ENCODE measurements at places on chromosomes 6 and 20.

DNA sequence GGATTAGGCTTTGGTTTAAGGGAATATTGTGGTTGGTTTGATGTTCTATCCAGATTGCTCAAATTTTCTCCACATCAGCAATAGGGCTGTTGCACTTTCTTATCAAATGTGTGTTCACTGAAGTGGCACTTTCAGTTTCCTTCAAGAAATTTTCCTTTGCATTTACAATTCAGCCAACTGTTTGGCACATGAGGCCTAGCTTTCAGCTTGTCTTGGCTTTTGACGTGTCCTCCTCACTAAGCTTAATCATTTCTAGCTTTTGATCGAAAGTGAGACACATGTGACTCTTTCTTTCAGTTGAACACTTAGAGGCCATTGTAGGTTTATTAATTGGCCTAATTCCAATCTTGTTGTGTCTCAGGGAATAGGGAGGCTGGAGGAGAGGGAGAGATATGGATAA is 104.8 kb downstream of the FLRT3 start:
- DNase-seq: no peak

DNA sequence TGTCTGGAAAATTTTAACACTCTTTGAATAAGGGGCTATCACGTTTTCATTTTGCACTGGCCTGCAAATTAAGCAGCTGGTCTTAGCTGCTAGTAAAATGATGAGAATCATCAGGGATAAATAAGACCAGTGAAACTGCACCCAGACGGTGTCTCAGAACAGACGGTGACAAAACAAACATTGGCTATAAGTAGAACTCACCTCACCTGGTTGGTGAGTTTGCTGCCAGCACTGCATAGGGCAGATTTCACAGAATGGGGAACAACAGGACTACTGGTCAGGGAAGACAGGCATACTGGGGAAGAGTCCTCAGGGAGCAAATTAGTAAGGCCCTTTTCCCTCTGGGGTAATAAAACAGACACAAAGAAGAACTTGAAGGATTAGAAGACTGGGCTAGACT is 175.9 kb upstream of the CITED2 start:
- DNase-seq: no peak

DNA sequence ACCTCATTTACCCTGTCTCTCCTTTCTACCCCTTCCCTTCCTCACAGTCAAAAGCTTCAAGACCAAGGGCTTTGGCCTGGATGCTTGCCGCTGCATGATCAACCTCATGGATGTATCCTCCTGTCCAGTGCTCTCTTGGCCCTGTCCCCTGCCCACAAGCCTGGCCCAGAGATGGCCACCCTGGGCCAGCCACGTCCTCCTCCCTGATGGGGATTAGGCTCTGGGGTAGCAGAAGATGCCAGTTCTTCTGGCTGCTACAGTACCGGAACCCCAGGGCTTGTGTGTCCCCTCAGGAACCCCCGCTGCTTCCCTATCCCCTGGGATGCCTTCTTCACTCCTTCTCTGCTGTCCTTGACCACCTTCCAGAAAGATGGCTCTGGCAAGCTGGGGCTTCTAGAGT is 22.3 kb downstream of the CAPN11 start:
- no peak for DNase-seq

DNA sequence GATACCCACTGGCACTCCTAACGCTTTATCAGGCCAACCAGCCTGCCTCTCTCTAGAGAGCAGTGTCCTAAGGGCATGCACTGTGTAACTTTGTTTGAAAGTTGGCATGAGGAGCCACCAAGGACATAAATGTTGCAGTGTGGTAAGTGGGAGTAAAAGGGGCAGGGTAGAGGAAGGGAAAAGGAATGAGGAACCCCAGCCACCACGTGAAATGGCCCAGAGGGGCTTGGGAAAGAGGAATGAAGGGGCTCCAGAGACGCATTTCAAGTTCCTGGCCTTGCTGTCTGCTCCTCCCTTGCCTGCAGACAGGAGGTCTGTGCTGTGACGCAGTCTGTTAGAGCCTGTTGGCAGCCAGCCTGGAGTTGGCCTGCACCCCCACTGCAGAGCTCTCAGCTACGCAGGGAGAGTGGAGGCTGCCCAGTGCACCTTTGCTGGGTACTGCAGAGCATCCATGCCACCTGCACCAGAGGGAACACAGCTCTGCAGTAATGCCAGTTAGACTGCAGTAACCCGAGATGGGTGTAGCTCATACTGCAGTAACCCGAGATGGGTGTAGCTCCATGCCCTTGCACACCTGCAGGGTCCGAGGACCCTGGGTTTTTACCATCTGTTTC is 86.8 kb upstream of the SNAP25 start:
- DNase-seq: peak; percentile 75

- DNase-seq: no peak
These were observed 9.2 kb downstream of the CPNE5 start for GRCh38 chr6:36829919-36830544.

DNA sequence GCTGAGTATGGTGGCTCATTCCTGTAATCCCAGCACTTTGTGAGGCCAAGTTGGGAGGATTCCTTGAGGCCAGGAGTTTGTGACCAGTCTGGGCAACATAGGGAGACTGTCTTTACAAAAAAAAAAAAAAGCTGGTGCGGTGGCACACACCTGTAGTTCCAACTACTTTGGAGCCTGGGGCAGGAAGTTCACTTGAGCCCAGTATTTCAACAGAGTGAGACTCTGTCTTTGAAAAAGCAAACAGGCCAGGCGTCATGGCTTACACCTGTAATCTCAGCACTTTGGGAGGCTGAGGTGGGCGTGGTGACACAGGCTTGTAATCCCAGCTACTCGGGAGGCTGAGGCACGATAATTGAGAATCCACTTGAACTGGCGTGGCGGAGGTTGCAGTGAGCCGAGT is 28.7 kb downstream of the MYBL2 start:
- no peak for DNase-seq

DNA sequence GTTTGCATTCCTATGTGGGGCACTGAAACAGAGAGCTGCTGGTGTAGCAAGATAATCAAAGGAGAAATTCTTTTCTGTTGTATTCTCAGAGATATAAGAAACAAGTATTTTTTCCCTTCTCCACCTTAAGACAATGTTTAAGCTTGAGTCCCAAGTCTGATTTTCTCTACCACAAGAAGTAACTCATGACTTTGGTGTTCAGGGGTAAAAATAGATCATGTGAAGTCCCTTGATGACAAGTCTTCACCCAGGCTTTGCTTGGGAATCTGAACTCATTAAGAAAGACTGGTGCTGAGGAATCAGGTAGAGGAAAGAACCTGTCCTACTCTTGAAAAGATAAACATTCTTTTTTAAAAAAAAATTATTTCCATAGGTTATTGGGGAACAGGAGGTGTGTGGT is 205.6 kb downstream of the ALDH8A1 start:
- peak; percentile 36 for DNase-seq

GRCh38 chr6:78688668-78689067 is 178.7 kb upstream of the IRAK1BP1 start:
- no peak for DNase-seq

DNA sequence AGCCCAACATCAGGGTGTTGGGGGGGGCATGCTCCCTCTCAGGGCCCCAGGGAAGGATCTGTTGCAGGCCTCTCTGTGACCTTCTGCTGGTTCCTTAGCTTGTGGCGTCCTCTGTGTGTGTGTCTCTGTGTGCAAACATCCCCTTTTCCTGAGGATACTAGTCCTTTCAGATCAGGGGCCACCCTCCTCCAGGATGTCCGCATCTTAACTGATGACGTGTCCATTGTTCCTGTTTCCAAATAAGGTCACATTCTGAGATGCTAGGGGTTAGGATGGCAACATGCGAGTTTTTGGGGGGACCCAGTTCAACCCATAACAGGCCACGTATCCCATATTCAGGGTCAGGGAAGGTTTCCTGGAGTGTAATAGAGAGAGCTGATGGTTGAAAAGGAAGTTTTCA is 40.9 kb downstream of the GMPR start:
- DNase-seq: no peak

DNA sequence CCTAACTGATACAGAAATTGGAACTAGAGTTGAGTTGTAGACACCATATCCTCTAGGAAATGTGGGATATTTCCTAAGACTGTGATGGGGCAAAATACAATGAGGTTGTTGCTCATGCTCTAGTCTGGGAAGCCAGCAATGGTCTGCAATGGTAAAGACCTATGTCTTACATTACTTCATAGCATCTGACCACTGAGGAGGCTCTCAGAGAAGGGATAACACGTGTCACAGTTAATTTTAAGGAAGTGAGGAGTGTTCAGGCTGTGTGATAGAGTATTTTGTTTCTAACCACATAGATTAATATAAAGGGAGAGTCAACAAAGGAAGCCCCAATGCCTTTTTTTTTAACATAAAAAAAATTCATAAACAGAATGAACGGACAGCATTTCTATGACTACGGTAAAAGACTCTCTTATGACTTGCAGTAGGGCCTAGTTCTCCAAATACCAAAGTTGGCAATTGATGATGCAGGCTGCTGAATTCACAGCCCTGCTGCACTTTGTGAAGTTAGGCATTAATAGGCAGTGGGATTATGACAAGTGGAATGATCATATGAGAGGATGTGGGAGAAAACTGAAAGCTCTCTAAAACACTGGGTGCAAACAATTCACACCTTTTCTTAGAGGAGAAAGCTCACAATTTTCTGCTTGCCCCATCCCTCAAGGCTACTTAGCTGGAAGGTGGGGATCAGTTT is 13.7 kb downstream of the KCNS1 start:
- DNase-seq: no peak

DNA sequence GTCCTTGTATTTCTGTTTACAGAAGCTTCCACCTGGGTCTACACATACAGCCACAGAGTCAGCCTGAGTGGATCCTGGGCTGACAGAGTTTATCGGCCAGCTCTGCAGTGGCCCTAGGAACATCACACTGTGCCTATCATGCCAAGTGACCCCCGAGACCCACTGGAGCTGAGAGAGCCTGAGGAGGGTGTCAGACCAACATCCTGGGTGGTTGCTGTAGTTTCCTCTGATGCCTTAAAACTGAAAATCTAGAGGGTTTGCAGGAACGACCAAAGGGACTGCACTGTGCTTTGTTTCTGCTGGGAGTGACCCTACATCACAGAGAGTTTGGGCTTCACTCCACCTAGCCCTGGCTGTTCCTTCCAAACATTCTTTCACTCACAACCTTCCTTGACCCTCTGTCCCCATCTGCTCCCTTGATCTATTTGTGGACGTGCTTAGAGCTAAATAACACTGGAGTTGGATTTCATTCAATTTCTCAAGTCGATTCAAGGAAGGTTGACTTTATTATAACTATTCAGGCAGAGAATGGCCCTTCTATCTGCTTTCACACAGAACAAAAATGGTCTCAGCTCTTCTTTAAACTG is 18.1 kb downstream of the MYLK4 start:
- no peak for DNase-seq

- no peak for DNase-seq
These were observed 201.1 kb downstream of the ZFAND3 start for GRCh38 chr6:38020593-38020992.

DNA sequence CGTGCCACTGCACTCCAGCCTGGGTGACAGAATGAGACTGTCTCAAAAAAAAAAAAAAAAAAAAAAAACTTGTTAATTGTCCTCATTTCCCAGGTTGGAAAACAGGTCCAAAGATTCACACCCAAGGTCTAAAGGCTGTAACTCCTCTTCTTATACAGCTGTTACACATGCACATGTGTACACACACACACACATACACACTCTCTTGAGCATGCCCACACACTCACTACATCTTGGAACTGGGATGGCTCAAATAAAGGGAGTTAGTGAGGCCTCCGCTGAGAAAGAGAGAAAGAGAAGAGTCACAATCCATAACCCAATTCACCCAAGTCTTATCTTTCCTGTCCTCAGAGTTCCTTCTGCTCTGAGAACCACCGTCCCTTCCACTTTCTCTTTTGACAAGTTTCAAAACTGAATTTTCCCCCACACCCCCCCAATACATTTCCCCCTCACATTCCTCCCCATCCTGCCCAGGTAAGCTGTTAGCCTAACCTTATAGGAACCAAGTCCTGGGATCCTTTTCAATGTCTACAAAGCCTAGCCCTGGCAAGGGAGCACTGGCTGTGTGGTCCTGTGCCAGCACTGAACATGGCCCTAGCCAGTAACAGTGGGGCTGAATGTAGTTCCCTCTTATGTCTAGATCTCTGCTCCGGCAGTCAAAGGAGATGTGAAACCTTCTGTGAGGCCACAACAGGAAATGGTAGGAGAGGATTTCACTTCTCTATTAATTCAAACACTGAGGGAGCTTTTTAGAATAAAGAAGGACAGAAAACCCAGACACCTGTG is 3.2 kb upstream of the HLA-DMB start:
- DNase-seq: no peak

DNA sequence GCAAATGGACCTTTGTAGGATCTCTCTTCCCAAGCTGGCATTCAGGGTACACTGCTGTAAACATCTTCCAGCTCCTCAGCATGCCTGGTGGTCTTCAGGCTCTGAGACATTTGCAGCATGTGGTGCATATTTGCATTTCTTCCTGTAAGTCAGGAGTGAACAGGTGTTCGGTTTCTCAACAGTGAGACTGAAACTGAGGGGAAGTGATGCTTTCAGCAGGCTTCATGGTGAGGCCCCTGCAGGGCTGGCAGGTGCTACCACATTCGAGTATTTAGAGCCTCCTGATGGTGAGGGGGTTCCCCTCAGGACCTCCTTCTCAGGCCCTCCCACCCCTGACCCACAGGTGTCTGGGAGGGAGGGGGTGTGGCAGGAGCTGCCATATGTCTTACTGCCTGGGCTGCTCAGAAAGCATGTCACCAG is 15.1 kb downstream of the MYBL2 start:
- DNase-seq: no peak

- DNase-seq: no peak
These were observed 2.1 kb upstream of the ERGIC3 start for GRCh38 chr20:35539756-35540212.

- peak; percentile 45 for DNase-seq
These were observed 299.7 kb downstream of the PLCB1 start for GRCh38 chr20:8431538-8432434.

DNA sequence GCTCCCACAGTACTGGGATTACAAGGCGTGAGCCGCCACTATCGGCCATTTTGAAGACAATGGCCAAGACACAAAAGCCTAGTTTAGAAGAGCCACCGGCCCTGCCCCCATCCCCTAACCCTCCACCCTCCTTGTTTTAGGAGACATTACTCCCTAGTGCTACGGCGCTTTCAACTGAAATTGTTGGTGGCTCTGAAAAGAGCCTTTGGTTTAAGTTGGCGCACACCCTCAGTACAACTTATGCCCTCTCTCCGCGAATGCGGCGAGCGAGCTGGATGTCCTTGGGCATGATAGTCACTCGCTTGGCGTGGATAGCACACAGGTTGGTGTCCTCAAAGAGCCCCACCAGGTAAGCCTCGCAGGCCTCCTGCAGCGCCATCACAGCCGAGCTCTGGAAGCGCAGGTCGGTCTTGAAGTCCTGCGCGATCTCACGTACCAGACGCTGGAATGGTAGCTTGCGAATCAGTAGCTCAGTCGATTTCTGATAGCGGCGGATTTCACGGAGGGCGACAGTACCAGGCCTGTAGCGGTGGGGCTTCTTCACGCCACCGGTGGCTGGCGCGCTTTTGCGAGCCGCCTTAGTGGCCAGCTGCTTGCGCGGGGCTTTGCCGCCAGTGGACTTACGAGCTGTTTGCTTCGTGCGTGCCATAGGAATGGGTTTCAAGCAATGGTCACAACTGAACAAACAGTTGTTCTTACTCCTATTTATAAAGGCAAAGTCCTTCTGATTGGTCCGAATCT is 114.9 kb upstream of the BTN3A2 start:
- peak; percentile 90 for DNase-seq

Data from fibroblast of skin of right biceps (primary cell).